NCI-H1436 treated with DMSO at 0.1 percent for 48 hours (cell line): ENCODE measurements at places on chromosomes 1 and 21.
A peak's percentile ranks its signal among the peaks of the same experiment; 100 is the strongest.

- DNase-seq = no peak
Measured at GRCh38 chr1:71106658-71107322, 26.0 kb upstream of the ZRANB2 start.

DNA sequence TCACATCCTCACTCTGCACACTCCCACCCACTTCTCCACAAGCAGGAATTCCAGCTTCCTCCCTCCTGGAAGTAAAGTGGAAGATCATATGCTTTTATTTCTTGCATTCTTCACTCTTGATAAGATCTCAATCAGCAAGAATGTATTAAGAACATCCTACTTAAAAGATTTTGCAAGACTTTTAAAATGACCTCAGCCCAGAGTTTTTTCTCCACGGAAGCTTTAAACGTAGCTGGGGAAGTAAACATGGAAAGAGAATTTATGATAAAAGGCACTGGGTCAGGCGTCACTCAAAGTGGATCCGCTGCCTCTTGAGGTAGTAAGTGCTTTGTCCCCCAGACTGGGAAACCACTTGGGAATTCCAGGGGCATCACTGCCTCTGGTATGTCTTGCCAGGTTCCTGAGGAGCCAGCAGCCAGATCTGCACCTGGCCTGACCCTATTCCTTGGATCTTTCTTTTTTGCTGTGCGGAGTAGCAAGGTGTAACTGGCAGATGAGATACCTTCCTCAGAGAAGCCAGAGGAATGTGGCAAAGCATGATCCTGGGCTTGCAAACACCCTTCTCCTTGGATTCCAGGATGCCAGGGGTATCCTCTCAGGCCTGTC, 33.9 kb downstream of the CDK18 start:
- no peak for DNase-seq

DNA sequence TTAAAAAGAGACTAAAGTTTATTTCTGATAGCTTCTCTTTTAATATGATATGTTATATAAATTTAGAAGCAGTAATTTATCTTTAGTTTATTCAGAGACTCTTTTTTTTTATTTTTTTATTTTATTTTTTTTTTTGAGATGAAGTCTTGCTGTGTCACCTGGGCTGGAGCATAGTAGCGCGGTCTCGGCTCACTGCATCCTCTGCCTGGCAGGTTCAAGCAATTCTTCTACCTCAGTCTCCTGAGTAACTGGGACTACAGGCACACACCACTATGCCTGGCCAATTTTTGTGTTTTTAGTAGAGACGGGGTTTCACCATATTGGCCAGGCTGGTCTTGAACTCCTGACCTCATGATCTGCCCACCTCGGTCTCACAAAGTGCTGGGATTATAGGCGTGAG, 89.6 kb downstream of the DISP1 start:
- no peak for DNase-seq

DNA sequence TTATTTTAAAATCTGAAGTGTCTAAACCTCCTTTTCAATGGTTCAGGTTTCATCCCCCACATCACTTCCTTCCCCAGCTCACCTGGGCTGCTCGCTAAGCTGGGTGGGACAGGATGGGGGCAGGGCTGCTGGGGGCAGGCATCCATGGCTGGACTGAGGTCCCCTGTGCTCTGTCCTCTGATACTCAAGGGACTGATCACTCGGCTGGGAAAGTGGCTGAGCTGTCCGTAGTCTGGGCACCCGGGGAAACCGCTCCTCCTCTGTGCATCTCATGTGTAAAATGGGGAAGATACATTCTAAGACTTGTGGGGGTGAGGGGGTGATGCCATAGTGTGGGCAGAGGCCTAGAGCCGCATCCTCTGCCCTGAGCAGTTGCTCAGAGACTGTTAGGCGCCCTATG, 411.2 kb downstream of the MATN1 start:
- DNase-seq = no peak

DNA sequence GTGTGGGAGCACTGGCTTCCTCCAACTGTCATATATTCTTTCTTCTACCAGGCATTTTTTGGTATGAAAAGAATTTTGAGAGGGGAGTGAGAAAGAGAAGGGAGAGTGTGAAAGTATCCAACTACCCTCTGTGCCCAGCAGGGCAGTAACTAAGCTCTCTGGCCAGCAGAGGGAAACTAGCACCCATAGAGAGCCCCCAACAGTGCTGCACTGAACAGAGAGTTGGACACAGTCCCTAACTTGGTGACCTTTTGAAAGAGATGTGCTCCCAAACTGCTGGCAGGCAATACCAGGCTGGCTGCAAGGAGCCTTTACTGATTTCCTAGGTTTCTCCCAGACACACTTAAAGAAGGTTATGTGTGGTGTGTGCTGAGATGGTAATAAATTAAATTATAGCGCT, 118.8 kb upstream of the PBX1 start:
- DNase-seq = no peak

DNA sequence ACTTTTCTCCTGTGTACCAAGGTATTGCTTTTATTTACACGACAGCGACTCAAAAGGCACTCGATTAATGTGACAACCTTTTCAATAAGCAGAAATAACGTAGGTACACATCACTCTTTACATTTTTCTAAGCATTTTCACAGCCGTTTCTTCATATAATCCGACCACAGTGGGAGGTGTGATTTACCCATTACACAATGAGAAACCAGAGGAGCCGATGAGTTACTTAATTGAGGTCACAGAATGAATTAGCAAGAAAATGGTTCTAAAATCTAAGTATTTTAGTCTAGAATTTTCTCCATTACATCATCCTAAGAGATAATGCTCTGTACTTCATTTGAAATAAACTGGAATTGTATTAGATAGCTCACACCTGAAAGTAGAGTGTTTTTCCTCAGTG, 71.5 kb downstream of the UMODL1 start:
- no peak for DNase-seq

GRCh38 chr1:11845641-11846335, 1.8 kb downstream of the NPPA start:
- no peak for DNase-seq

- DNase-seq = no peak
Measured at GRCh38 chr21:45365608-45366241, 39.2 kb upstream of the COL18A1 start.

DNA sequence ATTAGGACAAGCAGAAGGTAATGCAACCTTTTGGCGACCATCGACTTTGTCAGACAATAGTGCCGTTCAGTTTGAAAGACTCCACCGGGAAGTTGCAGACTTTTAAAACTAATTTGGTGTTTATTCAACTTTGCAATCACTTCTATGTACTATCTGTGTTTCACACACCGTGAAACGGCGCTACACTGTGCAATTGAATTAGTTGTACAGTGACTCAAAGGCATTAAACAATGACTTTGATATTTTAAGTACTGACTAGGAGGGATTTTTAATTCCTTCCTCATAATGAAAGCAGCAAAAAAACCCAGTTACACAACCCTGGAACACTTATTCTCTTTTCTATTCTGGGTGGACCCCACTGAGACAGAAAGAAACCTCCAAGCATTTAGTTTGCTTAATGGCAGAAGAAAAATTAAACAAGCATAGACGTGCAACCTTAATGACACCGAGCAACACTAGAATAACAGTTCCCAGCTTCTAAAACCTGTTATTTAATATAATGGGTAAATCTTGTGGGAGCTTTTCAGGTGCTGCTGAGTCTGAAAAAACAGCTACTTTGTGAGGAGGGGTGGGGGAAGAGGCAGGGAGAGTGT, 176.8 kb downstream of the LMO4 start:
- peak; percentile 50 for DNase-seq

GRCh38 chr1:167412072-167412471, 106.3 kb downstream of the CD247 start:
- DNase-seq = peak; percentile 29

- no peak for DNase-seq
Measured at GRCh38 chr1:160681891-160682140, 29.8 kb downstream of the CD48 start.

DNA sequence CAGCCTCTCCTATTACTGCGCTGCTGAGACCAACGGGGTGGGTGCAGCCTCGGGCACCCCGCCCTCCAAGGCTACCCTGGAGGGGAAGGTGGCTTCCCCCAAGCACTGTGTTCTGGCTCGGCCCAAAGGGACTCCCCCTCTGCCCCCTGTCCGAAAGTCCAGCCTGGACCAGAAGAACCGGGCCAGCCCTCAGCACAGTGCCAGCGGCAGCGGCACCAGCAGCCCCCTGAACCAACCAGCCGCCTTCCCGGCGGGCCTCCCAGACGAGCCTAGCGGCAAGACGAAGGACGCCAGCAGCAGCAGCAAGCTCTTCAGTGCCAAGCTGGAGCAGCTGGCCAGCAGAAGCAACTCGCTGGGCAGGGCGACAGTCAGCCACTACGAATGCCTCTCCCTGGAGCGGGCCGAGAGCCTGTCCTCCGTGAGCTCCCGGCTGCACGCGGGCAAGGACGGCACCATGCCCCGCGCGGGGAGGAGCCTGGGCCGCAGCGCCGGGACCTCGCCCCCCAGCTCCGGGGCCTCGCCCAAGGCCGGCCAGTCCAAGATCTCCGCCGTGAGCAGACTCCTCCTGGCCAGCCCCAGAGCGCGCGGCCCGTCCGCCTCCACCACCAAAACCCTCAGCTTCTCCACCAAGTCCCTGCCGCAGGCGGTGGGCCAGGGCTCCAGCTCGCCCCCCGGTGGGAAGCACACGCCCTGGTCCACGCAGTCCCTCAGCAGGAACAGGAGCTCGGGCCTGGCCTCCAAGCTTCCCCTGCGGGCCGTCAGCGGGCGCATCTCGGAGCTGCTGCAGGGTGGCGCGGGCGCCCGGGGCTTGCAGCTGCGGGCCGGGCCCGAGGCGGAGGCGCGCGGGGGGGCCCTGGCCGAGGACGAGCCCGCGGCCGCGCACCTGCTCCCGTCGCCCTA, 533.1 kb downstream of the KIF26B start:
- DNase-seq = no peak

DNA sequence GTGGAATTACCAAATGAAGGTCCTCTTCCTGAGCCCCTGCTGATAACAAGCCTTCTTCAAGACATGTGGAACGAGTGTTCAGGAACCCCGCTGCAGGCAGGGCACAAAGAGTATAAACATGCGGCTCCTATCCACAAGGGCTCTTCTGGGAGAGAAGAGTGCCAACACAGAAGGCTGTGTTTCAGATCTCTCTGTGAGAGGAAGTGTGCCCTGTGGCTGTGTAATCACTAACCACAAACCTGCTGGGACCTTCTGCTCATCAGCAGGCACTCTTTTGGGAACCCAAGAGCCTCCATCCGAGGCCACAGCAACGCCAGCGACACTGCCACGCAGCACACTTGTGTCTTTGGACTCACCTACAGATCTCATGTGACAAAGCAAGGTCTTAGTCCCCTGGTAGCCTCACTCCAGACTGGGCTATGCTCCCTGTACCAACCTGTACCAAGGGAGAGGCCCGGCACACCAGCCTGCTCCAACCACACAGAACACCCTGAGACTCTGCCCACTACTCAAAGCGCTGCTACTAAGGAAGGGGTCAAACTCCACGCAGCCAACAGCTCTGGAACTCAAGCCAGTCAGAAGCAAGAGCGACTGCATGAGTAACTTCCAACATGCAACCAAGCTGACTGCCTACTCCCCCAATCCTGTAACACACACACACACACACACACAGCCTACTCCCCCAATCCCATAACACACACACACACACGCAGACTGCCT, 7.8 kb downstream of the PTTG1IP start:
- no peak for DNase-seq

- DNase-seq = no peak
Measured at GRCh38 chr1:152313970-152314369, 11.1 kb downstream of the FLG start.

- no peak for DNase-seq
Measured at GRCh38 chr1:67811781-67812180, 21.5 kb downstream of the GNG12 start.

- no peak for DNase-seq
Measured at GRCh38 chr21:43644071-43644470, 15.2 kb downstream of the HSF2BP start.

DNA sequence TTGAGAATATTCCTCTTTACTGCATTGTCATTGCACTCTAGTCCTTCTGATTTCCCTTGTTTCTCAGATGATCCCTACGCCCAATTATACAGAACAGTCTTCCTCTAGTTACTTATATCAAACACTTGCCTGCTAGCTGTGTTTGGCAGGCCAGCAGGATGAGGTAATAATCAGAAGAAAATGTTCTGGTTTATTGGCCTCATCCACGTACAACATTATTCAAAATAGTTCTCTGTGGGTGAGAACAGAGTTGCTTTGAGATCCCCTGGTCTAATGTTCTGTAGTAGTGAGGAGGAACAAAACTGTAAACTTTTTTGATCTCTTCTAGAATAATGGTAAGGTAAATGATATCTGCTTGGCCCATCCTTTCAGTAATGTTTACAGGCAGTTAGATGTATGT, 22.3 kb upstream of the C1orf105 start:
- no peak for DNase-seq

GRCh38 chr1:233909195-233909594, 4.7 kb downstream of the SLC35F3 start:
- no peak for DNase-seq

DNA sequence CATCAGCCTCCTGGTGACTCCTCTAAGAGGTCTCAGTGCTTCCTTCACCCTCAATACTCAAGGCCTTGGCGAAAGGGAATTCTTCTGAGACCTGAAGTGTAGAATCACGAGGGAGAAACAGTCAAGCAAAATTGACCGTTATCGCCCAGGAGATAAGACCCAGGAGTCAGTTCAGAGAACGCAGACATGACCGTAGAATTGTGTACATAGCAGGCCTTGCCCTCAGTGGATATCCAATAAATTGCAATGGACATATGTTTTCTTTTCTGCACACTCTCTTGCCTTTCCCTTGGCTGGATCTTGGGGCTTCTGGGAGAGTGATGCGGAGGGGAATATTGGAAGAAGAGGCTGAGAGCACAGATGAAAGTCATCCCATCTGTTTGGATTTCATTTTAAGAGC, 15.7 kb upstream of the ETS2 start:
- DNase-seq = no peak

DNA sequence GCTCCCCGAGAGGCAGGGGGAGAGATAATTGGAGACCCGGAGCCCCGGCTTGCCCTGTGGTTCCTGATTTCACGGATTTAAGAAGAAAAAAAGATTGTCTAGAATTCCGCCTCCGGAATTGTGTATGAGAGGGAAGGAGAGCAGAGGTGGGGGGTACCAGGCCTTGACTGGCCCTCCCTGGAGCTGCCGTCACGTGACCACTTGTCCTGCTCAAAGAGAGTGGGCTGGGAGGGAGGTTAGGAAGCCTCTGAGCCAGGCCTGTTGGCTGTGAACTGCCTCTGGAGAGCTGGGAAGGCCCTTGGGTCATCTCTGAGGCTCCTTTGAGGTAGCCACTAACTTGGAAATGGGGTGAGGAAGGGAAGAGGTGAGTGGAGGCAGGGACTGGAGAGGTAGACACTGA, 106.5 kb downstream of the GRIK3 start:
- DNase-seq = no peak

- no peak for DNase-seq
Measured at GRCh38 chr1:46516200-46516950, 26.7 kb downstream of the DMBX1 start.

DNA sequence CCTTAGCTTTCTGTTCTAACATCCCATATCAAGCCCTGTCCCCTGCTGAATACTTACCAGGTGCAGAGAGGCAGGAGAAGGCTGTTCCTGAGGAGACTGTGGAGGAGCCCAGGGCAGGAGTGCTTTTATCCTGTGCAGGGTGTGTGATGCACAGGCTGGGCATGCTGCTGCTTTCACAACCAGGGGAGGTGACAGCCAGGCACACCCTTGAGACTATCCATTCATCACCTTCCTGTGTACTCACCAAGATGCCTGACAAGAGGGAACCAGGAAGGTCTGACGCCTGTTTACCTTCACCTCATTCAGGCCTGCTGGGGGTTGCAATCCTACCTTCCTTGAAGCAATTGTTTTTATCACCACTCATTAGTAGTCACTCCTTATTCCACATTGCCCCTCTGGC, at the start of gene LCE3E:
Gene LCE3E, minus strand, starts transcription at position 100 of the 400 bp plus-strand sequence. CDS start 572 bp downstream, outside the sequence.
- no peak for DNase-seq
